ENCODE measurements at places on chromosomes 7 and 10. TPM values are rescaled to one million over a fixed set of nuclear protein-coding genes. Genes with fewer than 3 reads are reported as not detected.

TET1 gene
- 0.50 TPM for total RNA-seq

LRRD1 gene
- not detected for total RNA-seq

GNAI1 gene
- 0.57 TPM for total RNA-seq

MACC1 gene
- total RNA-seq = 0.80 TPM

PPP1R3C gene
- 0.15 TPM for total RNA-seq

FAM3C gene
- total RNA-seq = 60.8 TPM

PROSER2 gene
- total RNA-seq = 1.4 TPM

HPS6 gene
- 27.3 TPM for total RNA-seq

IFIT1B gene
- not detected for total RNA-seq

PNLIPRP1 gene
- not detected for total RNA-seq

SPDYE5 gene
- total RNA-seq = not detected

BLVRA gene
- 32.9 TPM for total RNA-seq

GIMAP4 gene
- total RNA-seq = 30.9 TPM

TRIL gene
- total RNA-seq = not detected
